Activated CD4-positive, CD25-positive, alpha-beta regulatory T cell (primary cell): ENCODE measurements at places on chromosomes 5 and 9.

GRCh38 chr5:145981589-145982571 lies 45.5 kb downstream of the SH3RF2 start:
- no peak for DNase-seq

- DNase-seq: no peak
Measured at GRCh38 chr5:91638010-91638409, 254.9 kb upstream of the ARRDC3 start.

DNA sequence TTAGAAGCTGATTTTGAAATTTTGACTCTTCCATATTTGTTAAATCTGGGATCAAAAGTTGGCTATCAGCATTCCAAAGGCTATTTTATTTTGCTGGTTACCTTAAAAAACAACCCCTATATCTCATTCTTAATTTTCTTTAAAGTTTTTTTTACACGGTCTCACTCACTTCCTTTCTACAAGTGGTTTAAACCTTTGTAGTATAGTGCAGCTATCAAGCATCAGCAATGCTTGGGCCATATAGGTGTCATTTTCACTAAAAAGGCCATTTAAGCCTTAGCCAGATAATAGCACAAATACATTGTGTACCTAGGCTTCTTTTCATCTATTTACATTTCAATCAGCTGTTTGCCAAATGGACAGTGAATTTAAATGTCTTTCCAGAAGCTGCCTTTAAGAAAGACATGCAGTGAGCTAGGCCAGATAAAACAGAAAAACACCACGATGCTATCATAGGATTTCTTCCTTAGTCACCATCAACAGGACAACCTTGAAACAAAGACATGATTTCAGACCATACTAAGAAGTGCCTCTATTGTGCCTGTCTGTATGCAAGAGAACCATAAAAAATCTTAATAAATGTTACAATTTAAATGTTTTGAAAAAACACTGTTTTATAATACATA lies 104.2 kb downstream of the RAPGEF6 start:
- no peak for DNase-seq

GRCh38 chr5:132013711-132014110 lies 2.3 kb upstream of the ACSL6 start:
- no peak for DNase-seq
